WTC11 (cell line): ENCODE measurements at places on chromosomes 7 and 10.

- DNase-seq, result no peak
Measured at GRCh38 chr10:119305860-119306513, 98.6 kb downstream of the GRK5 start.

DNA sequence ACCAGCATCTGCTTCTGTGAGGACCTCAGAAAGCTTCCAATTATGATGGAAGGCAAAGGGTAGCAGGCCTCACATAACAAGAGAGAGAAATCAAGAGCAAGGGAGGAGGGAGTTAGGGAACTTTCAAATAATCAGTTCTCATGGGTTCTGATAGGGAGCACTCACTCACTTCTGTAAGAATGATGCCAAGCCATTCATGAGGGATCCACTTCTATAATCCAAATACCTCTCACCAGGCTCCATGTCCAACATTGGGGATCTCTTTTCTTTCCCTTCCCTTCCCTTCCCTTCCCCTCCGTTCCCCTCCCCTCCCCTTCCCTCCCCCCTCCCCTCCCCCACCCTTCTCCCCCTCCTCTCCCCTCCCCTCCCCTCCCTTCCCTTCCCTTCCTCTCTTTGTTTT, 884.6 kb upstream of the GHITM start:
- DNase-seq, result no peak

DNA sequence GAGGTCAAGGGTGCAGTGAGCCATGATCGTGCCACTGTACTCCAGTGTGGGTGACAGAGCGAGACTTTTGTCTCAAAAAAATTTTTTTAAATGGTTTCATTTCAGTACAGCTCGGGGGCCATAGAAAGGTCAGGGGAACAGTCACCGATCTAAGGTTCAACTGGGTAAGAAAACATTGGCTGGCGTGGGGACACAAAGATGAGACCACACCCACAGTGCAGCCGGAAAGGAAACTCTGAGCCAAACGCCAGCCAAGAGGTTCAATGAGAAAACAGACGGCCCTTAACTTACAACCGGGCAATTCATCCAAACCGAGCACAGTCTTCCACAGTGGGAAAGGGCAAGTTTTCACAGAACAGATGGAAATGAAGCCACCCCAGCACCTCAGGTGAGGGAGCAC, 65.1 kb downstream of the SLC37A3 start:
- no peak for DNase-seq

- no peak for DNase-seq
Measured at GRCh38 chr10:6274040-6274439, 71.3 kb downstream of the PFKFB3 start.
